ENCODE measurements at places on chromosomes 6 and 20.

DNA sequence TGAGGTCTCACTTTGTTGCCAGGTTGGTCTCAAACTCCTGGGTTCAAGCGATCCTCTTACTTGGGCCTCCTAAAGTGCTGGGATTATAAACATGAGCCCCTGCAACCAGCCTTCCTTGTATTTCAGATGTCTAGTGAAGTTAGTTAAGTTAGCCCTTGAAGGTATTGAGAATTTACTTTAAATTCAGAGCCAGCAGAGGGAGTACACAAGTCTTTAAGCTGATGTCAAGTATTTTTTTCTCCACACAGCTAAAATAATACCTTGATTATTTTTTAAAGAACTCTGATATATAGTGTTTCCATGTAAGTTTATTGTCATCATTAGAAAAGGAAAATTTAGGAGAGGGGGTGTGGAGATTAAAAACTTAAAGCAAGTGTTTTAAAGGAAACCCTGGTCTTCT lies 9.8 kb downstream of the FOXO3 start:
- H3K4me3 ChIP-seq, result no peak overlapping the region
- H3K36me3 ChIP-seq, result peaks cover 7% of the 10 kb centered on the region
- no peak overlapping the region for H3K27ac ChIP-seq
- peaks cover 30% of the 10 kb centered on the region for H3K4me1 ChIP-seq

DNA sequence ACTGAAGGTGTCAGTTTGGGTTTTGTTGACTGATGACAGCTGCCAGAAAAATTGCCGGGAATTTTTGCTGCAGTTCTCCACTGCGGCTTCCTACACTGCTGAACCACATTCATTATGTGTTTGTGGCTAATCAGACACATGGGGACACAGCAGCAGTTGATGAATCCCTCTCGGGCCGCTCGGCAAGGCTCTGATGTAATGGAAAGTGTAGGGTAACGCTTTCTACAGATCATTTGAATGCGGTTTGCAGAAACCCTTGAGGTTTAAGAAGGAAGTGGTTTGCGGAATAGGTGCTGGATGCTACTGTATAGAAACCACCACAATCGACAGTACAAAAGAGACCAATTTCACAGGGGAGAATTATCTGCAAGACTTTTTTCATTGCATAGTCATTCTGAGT lies 138.7 kb upstream of the SASH1 start:
- no peaks in the 10 kb centered on the region for H3K36me3 ChIP-seq
- peaks cover 72% of the 10 kb centered on the region for H3K27me3 ChIP-seq
- H3K27ac ChIP-seq, result peak overlapping the region; percentile 85
- H3K4me3 ChIP-seq, result peak overlapping the region; percentile 48
- DNase-seq, result peak; percentile 87

DNA sequence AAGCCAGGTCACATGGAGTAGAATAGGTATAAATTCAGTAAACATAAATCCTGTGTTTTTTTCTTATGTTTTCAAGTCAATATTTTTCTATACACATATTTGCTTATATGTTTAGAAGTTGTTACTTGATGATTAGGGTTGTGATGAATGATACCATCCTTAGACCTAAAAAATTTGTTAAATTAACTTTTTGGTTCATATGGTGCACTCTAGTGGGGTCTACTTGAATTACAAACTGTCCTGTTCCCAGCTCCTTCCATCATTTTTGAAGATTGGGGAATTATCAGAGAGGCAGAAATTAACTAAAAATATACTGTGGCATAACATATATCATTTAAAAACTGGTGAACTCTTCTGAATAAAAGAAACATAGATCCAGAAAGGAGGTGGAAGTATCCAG lies 48.3 kb upstream of the RIPPLY2 start:
- no peak overlapping the region for H3K4me3 ChIP-seq
- no peak overlapping the region for H3K27ac ChIP-seq
- H3K27me3 ChIP-seq, result peaks cover 3% of the 10 kb centered on the region
- no peak for DNase-seq
- peaks cover 2% of the 10 kb centered on the region for H3K36me3 ChIP-seq
- H3K4me1 ChIP-seq, result no peaks in the 10 kb centered on the region

GRCh38 chr6:106527117-106527516 lies 102.2 kb downstream of the RTN4IP1 start:
- H3K36me3 ChIP-seq, result peaks cover 11% of the 10 kb centered on the region
- H3K27ac ChIP-seq, result no peak overlapping the region
- H3K27me3 ChIP-seq, result no peaks in the 10 kb centered on the region
- peaks cover 62% of the 10 kb centered on the region for H3K4me1 ChIP-seq

DNA sequence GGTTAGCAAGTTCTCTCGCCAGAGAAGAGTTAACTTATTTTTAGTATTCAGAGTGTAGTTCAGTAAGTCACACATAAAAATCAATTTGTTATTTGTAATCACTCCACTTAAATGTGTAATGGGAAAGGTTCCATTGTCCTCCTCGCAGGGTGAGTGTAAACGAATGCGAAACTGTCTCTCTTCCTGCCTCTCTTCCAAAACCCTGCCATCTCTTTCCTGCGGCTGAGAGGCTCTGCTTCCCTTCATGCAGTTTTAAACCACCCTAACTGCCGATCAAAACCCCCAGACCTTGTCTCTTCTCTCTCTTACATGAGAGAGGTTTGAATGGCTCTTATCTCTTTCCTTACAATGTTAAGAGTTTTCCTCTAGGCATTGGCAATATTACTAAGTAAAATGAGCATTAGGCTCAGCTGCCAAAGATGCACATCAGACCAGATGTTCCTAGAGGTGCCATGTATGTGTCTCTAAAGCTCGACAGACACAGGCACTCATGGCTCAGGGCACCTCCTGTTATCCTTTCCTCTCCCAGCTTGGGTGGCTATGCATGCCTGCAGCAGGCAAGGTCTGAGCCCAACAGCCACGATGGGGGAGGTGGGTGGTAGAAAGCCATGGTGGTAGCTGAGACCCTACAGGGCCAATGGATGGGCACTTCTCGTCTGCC lies 91.2 kb downstream of the JARID2 start:
- no peaks in the 10 kb centered on the region for H3K27me3 ChIP-seq
- H3K36me3 ChIP-seq, result peaks cover 2% of the 10 kb centered on the region
- H3K27ac ChIP-seq, result peak overlapping the region; percentile 50

GRCh38 chr6:167988945-167989841 lies 8.3 kb upstream of the KIF25 start:
- no peaks in the 10 kb centered on the region for H3K36me3 ChIP-seq
- H3K27me3 ChIP-seq, result peaks cover 6% of the 10 kb centered on the region
- no peak overlapping the region for H3K27ac ChIP-seq

DNA sequence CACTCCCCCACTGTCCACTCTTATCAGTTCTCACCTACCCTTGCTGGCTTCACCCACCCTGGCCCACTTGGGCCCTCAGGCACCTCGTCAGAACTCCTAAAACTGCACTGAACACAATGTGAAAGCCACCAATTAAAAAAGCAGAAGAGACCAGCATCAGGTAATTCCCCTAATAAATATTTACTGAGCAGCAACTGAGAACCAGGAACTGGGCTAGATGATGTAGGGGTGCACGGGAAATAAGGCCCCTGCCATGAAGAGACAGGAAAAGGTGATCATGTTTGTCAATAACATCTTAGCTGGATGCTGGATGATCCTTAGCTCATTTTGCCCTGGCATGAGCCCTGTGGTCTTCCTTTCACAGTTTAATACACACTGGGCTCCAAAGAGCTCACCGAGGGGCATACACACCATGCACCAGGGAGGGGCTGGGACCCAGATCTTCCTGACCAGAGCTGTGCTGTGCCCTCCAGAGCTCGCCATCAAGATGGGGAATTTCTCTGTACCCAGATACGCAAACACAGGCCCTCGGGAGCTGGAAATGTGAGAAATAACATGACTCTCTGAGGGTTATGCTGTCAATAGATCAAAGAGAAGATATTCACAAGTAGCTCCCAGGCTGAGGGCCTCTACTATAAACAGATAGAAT lies 113.6 kb upstream of the SLC22A16 start:
- H3K4me3 ChIP-seq, result no peak overlapping the region
- H3K36me3 ChIP-seq, result peaks cover 3% of the 10 kb centered on the region
- no peaks in the 10 kb centered on the region for H3K27me3 ChIP-seq
- no peaks in the 10 kb centered on the region for H3K4me1 ChIP-seq

GRCh38 chr6:99334526-99335127 lies 14.8 kb downstream of the FAXC start:
- DNase-seq, result peak; percentile 37
- no peaks in the 10 kb centered on the region for H3K36me3 ChIP-seq
- H3K4me3 ChIP-seq, result no peak overlapping the region
- peaks cover 12% of the 10 kb centered on the region for H3K27me3 ChIP-seq

- no peak overlapping the region for H3K4me3 ChIP-seq
- no peaks in the 10 kb centered on the region for H3K36me3 ChIP-seq
These were observed 27.1 kb downstream of the COL12A1 start for GRCh38 chr6:75178757-75179156.

DNA sequence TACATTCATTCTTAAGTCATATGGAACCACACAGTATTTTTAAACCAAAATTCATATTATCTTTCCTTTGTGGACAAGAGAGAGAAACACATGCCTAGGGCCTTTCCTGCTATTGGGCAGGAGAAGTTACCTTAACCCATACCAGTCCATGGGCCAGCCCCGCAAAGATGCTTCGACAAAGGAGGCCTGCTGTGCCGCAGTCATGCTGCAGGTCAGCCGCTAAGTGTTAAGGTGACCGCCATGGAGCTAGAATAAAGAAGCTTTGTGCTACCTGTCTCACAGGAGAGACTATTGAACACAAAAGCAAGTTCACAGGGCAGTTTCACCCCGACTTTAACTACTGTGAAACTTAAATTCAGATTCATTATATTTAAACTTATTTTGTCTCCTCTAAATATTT lies 62.3 kb upstream of the TMEM181 start:
- H3K4me3 ChIP-seq, result no peak overlapping the region
- H3K4me1 ChIP-seq, result no peaks in the 10 kb centered on the region
- H3K27ac ChIP-seq, result no peak overlapping the region
- H3K36me3 ChIP-seq, result peaks cover 12% of the 10 kb centered on the region
- H3K27me3 ChIP-seq, result no peaks in the 10 kb centered on the region
- no peak for DNase-seq

Measured in activated naive CD4-positive, alpha-beta T cell treated with anti-CD3 and anti-CD28 coated beads for 36 hours (primary cell).